ENCODE measurements at places on chromosomes 5 and 9. TPM values are rescaled to one million over a fixed set of nuclear protein-coding genes. Genes with fewer than 3 reads are reported as not detected.

FRRS1L gene
- under 0.01 TPM for total RNA-seq

LAMC3 gene
- total RNA-seq = 58.5 TPM

PCDHB12 gene
- total RNA-seq = 9.2 TPM

SCGB3A2 gene
- not detected for total RNA-seq

HOMER1 gene
- 14.2 TPM for total RNA-seq

SYNPO gene
- 9.7 TPM for total RNA-seq

PCDHGA10 gene
- total RNA-seq = 4.4 TPM

IL5 gene
- total RNA-seq = not detected

HRCT1 gene
- not detected for total RNA-seq

MYMK gene
- not detected for total RNA-seq

PCDHA1 gene
- 0.41 TPM for total RNA-seq

PCA3 gene
- not detected for total RNA-seq

OR1L8 gene
- total RNA-seq = 0.28 TPM

HK3 gene
- 2.6 TPM for total RNA-seq

SLC1A1 gene
- 14.1 TPM for total RNA-seq

CYSRT1 gene
- total RNA-seq = not detected

SLC45A2 gene
- not detected for total RNA-seq

GOLGA1 gene
- total RNA-seq = 14.9 TPM

ACOT12 gene
- not detected for total RNA-seq

CBY3 gene
- total RNA-seq = not detected

GRM6 gene
- total RNA-seq = not detected

ECM2 gene
- 31.9 TPM for total RNA-seq

NXNL2 gene
- total RNA-seq = 6.9 TPM

TTC23L gene
- 0.15 TPM for total RNA-seq

FER gene
- 60.1 TPM for total RNA-seq

HACD4 gene
- under 0.01 TPM for total RNA-seq

MARCOL gene
- not detected for total RNA-seq

PNPLA7 gene
- 0.26 TPM for total RNA-seq

All from uterus (tissue), 4 donors.